ENCODE measurements at places on chromosomes 11 and 22. TPM values are rescaled to one million over a fixed set of nuclear protein-coding genes. Genes with fewer than 3 reads are reported as not detected.
A peak's percentile ranks its signal among the peaks of the same experiment; 100 is the strongest.

GRCh38 chr22:47394504-47395440 is 632.3 kb downstream of the TBC1D22A start:
- H3K4me1 ChIP-seq, result no peaks in the 10 kb centered on the region
- no peaks in the 10 kb centered on the region for H3K27me3 ChIP-seq
- H3K27ac ChIP-seq, result no peak overlapping the region
- H3K36me3 ChIP-seq, result no peaks in the 10 kb centered on the region
- no peak for DNase-seq
- no peak overlapping the region for H3K4me3 ChIP-seq

The PHOX2A gene
- not detected for total RNA-seq

DNA sequence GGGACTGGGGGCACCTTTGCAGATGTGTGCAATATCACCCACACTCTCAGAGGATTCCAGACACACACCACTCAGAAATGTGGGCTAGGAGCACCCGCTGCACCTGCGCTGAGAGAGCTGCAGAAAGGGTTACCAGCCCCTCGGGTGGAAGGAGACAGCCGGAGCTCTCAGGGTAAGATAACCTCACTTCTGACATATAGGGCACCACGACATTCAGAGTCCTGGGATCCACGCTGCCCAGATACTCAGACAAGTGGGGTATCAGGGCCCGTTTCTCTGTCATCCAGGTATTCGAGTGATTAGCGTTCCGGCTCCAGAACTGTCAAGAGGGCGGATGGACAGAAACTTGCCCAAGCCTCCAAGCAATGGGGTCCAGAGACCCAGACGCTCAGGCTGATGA is 6.2 kb upstream of the SYT8 start:
- no peak for DNase-seq

DNA sequence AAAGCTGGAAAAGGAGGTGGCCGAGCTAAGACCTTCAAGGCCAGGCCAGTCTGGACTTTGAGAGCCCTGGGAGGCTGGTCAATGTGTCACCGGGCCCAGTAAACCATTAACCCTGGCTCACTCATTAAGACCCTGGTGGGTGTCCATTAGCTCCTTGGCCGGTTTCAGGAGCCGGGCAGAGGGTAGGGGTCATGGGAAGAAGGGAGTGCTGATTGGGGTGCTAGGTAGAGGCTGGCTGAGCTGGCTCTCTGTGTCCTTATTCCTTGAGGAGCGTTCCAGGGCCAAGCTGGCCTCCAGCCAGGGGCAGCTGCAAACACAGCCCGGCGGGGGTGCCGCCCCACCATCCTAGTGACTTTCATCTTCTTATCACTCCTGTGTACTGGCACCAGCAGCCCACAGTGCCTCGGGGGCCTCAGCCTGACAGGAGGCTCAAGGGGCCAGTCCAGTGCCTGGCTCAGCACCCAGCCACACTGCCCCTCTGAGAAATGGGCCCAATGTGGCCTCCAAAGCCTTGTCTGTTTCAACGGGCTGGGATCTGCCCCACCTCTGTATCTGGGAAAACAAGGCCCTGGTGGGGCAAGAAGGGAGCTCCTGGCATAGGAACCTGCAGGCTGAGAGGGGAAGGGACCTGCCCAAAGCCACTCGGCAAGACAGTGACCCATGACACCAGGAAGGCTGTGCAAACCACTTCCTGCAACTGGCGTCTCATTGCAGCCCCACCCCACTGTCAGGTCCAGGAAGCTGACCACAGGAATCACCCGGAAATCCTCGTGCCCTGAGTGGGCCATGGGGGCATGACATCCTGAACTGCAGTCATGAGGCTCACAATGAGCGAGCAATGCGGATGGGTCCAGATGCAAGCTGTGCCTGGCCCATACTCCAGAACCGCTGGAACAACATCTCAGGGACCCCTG is 15.1 kb upstream of the RGL4 start:
- H3K4me3 ChIP-seq, result no peak overlapping the region
- H3K27ac ChIP-seq, result peak overlapping the region; percentile 63
- DNase-seq, result peak; percentile 43
